ENCODE measurements at places on chromosomes 7 and 10. TPM values are rescaled to one million over a fixed set of nuclear protein-coding genes. Genes with fewer than 3 reads are reported as not detected.

PDE1C gene
- 1.2 TPM for total RNA-seq

SPOCK2 gene
- total RNA-seq = 6.6 TPM

CALY gene
- not detected for total RNA-seq

ENTPD1 gene
- 32.2 TPM for total RNA-seq

DNA sequence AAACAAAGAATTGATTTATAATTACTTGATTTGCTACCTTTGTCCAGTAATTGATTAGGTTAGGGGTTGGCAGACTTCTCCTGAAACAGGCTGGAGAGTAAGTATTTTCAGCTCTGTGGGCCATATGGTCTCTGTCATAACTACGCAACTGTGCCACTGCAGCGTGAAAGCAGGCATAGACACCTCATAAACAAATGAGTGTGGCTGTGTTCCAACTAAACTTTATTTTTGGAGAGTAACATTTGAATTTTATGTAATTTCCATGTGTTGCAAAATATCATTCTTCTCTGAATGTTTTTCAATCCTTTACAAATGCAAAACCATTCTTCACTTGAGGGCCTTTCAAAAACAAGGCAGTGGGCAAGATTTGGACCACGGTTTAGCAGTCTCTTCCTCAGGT lies 76.9 kb downstream of the GALNT17 start:
- DNase-seq = no peak

GRCh38 chr7:2209146-2209960 lies 23.4 kb downstream of the MAD1L1 start:
- DNase-seq = peak; percentile 80

DNA sequence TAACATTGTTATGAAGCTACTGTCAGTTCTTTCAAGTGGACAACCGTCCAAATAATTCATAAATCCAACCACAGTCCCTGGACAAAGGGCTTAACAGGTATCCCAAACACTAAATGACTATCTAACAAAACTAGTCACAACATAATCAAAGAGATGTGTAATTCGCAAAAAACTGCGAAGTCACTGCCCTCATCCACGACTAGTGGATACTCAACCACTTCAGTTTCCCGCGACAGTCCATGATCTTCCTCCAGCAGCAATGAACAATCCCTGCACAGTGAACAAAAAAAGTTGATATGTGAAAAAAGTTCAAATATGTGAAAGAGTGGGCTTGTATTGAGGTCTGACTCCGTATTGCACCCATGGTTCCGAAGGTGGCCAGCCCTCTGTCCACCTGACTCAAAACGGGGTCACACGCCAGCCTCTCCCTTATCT lies 287 bp downstream of the DCLRE1A start:
- no peak for DNase-seq

- DNase-seq = no peak
Measured at GRCh38 chr7:157825325-157825724, 488.5 kb downstream of the DNAJB6 start.

DNA sequence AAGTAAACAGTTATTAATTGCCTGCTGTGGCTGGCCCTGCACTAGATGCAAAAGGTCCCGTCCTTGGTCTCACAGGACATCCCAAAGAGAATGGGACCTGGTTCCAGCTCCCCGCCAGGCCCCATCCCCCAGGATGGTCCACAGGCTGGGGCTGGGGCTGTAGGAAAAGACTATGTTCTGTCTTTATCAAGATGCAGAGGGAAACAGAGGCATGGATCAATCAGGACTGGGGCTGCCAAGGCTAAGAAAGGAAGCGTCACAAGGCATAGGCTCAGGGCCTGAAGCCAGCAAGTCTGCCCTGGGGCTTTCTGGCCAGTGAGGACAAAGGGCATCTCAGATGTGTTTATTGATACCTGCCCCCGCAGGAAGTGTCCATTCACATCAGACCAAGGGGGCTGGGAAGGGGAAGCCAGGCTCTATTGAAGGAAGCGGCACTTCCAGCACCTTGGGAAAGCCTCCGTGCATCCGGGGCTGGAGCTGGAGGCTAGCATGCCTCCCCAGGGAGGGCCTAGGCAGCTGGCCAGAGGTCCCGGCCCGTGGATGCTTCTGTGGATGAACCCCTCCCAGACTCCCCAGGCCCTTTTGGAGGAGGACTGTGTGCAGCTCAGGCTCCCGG lies 5.8 kb downstream of the VSIR start:
- peak; percentile 75 for DNase-seq

- DNase-seq = no peak
Measured at GRCh38 chr7:44998153-44998871, 1.7 kb upstream of the CCM2 start.
